Mucosa of gallbladder (tissue), 1 donor: ENCODE measurements at places on chromosomes 1 and 21. TPM values are rescaled to one million over a fixed set of nuclear protein-coding genes. Genes with fewer than 3 reads are reported as not detected.
A peak's percentile ranks its signal among the peaks of the same experiment; 100 is the strongest.

- DNase-seq, result no peak
Measured at GRCh38 chr1:246722720-246723119, 1.5 kb upstream of the SCCPDH start.

DNA sequence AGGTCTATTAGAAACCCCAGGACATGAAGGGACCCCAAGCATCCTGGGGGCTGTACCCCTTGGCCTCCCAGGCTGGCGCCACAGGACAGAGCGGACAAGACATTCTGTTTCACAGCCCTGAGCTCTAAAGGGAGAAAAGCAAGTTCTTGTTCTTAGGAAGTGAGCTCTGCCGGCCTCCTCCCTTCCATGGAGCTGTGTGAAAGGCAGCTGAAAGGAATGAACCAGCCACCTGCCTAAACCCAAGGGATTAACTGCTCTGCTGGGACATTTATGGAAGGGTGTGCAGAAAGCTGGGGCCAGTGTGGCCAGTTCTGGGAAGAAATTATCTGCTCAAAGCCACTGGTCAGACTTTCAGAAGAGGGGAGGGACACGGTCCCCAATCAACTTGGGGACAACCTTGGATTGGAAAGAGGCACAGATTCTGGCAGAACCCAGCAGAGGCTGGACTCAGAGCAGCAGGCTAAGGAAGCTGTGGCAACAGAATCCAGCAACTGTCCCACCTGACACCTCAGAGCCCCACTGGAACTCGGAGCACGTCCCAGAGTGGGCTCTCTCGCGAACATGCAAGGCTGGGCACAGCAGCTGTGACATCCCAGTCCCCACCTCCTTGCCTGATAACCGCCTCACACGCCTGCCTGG lies 2.1 kb downstream of the KLHL21 start:
- no peak for DNase-seq

DNA sequence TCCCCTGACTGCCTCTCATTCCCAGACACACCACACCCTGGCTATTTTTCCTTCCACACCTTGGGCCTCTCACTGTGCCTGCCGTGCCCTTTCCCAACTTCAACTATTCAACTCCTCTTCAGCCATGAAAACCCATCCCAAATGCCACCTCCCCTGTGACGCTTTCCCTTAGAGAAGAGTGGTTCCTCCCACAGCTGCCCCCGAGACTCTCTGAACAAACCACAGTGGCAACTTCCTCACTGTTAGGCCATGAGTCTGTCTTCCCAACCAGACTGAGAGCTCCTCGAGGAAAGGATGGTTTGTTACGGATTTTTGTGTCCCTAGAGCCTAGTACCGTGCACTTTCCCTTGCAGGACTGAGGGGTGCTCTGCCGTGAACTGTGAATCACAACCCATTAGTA lies 59.2 kb downstream of the LRRN2 start:
- DNase-seq, result no peak

DNA sequence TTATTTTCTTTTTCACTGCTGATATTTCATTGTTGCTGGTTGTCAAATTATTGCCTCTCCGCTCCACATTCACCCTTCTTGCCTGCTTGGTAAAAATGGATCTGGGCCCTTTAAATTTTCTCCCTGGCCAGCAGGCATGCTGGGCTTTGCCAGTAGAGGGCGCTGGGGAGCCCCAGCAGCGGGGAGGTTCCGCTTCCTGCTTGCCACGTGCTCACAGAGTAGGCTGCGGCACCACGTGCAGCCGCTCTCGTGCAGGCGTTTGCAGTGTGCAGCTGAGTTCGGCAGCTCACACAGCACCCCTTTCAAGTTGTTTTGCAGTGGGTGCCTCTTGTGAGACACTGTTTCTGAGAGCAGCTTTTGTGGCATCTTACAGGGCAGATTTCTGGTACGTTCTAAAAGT lies at the start of gene ACTL8:
ACTL8 (plus strand) TSS at position 214 of the 400 bp plus-strand sequence. CDS start 67,676 bp downstream, outside the sequence.
- no peak for DNase-seq

- DNase-seq, result no peak
Measured at GRCh38 chr1:100628631-100629081, 90.7 kb downstream of the GPR88 start.

Gene SLC16A4
- 52.3 TPM for total RNA-seq

DNA sequence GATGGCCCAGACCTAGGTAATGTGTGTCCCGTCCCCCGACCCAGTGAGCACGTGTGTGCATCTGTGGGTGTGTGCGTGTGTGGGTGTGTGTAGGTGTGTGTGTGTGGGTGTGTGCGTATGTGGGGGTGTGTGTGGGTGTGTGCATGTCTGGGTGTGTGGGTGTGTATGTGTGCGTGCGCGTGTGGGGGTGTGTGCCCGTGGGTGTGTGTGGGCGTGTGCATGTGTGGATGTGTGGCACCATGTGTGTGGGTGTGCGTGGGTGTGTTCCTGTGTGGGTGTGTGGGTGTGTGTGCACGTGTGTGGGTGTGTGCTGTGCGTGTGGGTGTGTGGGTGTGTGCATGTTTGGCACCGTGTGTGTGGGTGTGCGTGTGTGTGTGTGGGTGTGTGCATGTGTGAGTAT lies 309.5 kb downstream of the KIF26B start:
- DNase-seq, result no peak

DNA sequence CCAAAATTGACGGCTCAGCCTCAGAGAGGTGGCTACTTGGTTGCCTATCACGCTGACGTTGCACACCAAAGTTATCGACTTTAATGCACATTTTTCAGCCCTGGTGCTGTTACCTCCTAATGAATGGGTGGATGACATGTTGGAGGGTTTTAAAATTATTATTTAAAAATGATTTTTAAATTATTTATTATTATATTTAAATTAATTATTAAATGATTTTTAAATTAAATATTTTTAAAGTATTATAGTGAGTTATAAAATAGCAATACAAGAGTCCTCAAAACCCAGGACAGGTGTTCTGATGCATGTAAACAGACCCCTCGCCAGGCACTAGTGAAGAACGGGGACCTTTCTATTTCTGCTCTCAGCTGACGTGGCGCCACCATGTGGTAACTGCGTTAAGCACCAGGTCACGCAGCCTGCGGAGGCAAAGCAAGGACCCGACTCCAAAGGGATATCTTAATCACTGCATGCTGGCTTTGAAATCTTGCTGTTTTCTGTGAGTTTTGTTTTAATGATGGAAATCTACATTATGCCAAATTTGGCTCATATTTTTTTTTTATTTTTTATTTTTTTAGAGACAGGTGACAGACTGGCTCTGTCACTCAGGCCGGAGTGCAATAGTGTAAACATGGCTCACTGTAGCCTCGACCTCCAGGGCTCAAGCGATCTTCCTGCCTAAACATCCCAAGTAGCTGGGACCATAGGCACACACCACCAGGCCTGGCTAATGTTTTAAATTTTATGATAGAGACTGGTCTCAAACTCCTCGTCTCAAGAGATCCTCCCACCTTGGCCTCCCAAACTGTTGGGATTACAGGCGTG lies 22.6 kb downstream of the CASP9 start:
- peak; percentile 35 for DNase-seq

DNA sequence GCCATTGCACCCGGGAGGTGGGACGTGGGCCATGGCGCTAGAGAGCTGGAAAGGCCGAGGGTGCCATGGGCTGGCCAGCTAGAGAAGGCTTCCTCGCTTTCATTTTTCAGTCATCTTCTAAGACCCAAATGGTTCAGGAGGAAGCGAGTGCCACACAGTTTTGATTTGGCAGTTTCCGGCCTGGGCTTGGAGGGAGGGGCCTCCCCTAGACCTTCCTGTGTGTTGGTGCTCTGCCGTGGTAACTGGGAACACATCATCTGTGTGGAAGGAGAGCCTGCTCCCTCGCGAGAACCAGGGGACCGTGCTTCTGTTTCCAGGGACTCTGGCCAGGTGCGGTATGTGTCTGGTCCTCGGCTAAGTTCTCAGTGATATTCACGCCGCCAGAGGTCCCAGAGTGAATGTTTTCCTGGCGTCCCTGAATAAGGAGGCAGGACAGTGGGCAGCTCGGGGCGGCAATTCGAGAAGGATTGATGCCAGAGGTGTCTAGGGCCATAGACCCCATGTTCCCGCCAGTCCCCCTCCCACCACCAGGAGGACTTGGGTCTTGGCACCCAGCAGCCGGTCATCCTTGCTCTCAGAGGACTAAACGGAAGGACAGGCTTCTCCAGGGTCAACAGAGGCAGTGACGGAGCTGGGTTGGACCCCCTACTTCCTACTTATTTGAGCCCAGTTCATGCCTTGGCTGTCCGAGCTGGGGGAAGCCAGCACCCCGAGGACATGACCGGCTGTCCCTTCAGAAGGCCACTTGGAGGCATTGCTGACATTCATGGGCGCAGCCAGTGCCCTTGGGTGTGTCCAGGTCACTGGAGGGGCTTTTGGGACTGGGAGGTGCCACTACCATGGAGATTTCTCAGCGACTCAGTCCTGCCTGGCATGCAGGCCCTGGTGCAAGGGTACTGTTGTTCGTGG lies 2.7 kb upstream of the NPHP4 start:
- DNase-seq, result no peak

DNA sequence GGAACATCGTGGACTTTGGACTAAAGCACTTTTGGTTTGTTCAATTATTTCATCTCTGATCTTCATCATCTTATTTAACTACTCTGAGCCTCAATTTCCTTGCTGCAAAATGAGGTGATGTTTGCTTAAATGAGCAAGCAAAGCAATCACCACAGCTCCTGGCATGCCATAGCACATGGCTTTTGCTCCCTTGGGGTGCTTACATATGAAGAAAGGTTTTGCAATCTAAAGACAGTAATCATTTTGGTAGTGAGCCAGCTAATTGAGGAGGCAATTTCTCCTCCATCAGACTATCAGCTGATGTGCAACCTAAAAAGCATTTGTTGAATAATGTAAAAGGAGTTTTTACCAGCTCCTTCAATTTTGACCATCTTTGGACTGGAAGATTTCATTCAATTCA lies 68.8 kb upstream of the KCNJ15 start:
- DNase-seq, result no peak

DNA sequence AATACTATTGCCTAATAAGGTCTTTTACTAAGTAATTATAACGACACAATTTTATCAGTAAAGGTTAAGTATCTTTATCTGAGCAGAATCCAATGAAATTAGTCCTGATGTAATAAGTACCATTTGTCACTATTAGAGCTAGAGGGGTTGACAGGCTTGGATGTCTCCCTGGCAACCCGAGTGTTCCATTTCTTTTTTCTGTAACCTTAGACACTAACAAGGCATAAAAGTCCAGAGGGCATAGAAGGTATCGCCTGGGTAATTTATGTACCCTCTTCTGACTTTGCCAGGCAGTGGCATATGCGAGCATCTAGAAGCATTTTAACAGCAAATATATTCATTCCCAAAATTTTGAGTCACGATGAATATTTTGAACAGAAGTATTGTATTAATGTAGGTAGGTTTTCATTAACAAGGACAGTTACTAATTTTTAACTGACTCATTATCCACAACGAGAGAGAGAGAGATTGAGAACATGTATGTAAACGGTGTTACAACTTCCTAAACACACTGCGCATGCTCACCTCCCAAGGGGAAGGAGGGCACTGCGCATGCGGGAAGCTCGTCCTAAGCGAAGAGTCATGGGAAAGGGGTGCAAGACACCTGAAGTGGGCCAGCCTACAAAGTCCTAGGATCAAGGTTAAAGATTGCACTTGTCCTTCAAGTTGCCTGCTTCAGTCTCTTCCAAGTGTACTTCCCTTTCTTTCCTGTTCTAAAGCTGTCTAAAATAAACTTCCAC lies 423.9 kb downstream of the DSCAM start:
- DNase-seq, result no peak

GRCh38 chr1:28521502-28522164 lies 15.8 kb downstream of the RCC1 start:
- no peak for DNase-seq

DNA sequence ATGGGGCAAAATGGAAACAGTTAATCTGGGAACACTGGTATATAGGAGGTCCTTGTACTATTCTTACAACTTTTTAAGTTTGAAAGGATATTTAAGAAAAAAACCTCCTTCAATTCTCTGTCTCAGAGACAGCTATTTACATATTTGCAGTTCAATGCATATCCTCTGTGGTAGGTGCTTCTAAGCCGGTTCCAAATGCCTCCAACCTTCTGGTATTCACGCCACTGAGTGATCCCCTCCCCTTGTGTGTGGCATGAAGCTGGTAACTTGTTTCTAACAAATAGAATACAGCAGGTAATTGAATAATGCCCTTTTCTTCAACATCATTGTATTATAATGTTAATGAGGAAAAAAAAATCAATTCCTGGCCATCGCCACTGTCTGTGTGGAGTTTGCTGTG lies 91.2 kb downstream of the PROX1 start:
- DNase-seq, result no peak

Gene RGS21
- total RNA-seq, result not detected

DNA sequence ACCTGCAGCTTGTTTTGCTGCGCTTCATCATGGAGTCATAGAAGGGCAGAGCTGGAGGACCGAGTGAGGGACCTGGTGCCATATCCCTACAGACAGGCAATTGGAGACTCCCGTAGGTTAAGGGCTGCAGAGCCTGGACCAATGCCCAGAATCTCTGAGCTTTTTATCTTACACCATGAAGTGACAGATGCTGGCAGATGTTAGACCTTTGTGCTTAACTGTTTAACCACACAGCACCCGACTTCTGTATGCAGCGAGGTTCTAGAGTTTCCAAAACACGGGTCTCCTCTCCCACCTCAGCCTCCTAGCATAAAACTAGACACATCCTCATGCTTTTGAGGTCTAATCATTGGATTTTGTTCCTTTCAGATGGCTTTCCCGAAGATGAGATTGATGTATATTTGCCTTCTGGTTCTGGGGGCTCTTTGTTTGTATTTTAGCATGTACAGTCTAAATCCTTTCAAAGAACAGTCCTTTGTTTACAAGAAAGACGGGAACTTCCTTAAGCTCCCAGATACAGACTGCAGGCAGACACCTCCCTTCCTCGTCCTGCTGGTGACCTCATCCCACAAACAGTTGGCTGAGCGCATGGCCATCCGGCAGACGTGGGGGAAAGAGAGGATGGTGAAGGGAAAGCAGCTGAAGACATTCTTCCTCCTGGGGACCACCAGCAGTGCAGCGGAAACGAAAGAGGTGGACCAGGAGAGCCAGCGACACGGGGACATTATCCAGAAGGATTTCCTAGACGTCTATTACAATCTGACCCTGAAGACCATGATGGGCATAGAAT lies 47.6 kb downstream of the B3GALT5 start:
- peak; percentile 74 for DNase-seq

GRCh38 chr1:184051485-184052193 lies at the start of gene TSEN15:
Gene TSEN15 (plus strand): TSS chr1:184051730. CDS start chr1:184051756, 26 bp downstream.
- DNase-seq, result peak; percentile 74

DNA sequence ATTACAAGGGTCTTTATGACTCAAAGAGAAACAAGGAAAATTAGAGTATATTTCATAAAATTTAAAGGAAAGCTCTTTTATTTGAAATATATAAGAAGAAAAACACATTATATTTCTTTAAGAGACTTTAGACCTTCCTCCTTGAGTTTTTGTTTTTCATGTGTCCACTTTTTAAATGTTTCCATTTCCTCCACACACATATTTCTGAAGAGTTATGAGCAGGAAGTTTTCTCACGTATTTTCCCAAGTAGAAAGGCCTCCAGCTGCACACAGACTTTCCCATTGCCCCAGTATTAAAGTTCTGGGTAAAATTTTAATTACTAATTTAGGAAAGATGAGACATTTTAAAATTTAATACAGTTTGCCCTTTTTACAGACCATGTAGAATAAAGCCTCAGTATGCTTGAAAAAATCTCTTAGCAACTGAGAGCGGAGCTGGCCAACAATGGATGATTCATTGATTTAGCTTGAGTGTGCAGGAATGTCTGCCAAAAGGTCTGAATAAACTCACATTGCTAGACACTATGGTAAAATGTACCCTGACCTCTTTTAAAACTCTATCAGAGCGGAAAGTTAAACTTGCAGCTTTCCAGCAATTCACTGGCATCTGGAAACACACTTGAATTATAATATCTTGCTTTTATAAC lies 57.9 kb downstream of the DDAH1 start:
- DNase-seq, result peak; percentile 71
